RCC 7860 (cell line): ENCODE measurements at places on chromosomes 1 and 21.

DNA sequence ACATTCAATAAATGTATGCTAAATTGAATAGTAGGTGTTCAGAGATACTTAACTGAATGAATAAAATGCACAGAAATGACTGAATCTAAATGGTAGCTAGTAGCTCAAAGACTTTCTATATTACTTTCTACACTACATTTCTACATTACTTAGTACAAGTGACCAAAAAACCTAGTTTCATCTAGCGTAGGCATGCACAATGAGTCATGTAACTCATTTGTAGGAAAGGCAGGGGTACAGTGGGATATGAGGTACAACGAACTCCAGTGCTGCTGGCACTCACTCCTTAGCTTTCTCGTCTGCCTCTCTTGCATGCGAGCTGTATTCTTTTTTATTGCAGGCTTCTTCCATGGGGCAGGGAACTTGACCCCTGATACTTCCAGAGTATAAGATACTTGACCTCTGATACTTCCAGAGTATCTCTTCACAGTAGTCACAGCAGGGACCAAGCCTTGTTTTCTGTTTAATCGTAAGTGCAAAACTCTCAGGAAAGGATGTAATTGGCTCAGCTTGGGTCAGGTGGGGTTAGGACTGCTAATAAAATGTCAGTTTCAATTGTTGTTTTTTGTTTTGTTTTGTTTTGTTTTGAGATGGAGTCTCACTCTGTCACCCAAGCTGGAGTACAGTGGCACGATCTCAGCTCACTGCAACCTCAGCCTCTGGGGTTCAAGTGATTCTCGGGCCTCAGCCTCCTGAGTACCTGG is 4.9 kb upstream of the ATP2B4 start:
- DNase-seq, result no peak

DNA sequence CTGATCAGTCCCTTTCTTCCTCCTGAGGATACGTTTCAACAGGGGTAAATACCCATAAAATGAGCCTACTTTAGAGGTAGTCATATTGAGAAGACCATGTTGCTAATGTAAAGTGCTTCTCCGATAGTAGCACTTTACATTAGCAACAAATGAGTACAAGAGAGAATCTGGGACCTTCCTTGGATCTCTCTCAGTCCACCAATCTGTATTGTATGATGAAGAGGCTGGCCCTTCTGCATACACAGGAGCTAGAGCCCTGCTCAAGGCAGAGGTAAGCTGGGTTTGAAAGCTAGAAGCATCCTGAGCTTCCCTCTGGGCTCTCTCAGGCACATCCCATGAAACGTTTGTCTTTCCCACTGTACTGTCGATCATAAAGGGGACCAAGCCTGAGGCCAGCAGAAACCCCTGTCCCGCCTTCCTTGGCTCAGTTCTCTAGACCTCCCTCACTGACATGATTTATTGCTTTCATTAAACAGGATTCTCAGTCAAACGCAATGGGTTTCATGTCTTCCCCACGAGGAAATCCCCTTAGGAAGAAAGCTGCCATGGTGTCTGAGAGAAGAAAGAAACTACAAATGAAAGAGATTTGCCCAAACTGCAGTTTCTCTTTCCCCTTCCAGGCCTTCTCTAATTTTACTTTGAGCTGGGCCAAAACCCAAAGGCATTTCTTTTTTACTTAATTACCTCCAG is 62.8 kb upstream of the BCAR3 start:
- DNase-seq, result no peak

DNA sequence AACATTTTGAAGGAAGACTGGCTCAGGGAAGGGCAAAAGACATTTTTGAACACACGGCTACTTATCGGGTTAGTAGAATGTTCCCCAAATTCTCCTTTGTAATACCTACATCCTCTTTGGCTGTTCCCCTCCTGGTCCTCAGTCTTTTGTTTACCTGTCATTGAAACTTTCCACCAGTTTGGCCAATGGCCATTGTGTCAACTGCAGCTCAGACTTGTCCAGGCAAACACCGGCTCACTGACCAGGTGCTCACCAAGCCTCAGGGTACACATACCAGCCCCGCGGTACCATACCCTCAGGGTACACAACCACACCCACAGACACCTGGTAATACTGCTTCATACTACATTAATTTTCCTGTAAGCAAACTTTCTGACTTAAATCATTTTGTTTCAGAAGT is 84.8 kb upstream of the ZNF648 start:
- no peak for DNase-seq

- DNase-seq, result no peak
These were observed at the start of gene PRKACB for GRCh38 chr1:84143796-84144565. Gene PRKACB, plus strand, starts transcription at chr1:84144271. Its CDS starts 91 bp downstream, at chr1:84144362.
